ENCODE measurements at places on chromosomes 3 and 15. TPM values are rescaled to one million over a fixed set of nuclear protein-coding genes. Genes with fewer than 3 reads are reported as not detected.
A peak's percentile ranks its signal among the peaks of the same experiment; 100 is the strongest.

DNA sequence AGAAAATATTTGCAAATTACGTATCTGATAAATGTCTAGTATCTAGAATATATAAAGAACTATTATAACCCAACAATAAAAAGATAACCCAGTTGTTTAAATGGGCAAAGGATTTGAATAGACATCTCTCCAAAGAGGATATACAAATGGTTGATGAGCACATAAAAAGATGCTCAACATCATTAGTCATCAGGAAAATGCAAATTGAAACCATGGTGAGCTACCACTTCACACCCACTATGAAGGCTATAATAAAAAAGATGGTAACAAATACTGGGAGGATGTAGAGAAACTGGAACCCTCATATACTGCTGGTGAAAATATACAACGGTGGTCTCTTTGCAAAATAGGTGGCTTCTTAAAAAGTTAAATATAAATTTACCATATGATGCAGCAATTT, 28.0 kb downstream of the RAD51 start:
- H3K36me3 ChIP-seq = 0 out of 2 replicates have a peak, but pooled peaks cover 1% of the 10 kb centered on the region
- H3K27ac ChIP-seq = no peak overlapping the region
- no peak overlapping the region for H3K4me3 ChIP-seq

DNA sequence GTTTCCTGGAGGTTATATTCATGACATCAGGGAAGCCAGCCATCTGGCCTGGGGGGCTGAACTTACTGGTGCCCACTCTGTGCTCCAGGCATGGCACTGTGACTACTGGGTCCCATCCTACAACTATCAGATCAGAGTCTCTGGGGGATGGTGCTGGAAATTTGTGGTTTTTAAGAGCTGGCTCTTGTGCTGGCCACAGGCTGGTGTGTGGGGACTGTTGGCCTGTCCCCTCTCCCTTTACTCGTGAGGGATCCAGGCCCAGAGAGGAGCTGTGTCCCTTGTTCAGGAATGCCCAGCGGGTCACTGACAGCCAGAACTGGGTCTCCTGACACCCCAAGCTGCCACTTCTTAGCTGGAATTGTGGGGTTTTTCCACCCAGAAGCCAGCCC, 44.5 kb upstream of the SEC22A start:
- DNase-seq = no peak
- no peak overlapping the region for H3K27ac ChIP-seq
- no peaks in the 10 kb centered on the region for H3K4me1 ChIP-seq
- H3K36me3 ChIP-seq = peaks cover 49% of the 10 kb centered on the region

DNA sequence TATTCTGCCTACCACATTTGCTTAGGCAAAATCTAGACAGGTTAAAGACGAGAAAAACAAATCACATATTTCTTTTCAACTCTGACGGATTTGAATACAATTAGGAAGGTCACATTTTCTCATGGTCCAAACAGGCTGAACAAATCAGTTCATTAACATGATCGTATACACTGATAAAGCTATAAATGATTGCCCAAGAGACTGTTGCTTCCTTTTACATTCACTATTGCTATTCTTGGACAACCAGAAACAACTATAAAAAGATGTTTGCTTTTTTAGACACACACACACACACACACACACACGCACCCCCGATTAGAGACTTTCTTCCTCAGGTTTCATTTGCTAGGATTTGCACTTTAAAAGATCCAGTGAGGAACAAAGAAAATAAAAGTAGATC, 122.3 kb upstream of the BHLHE40 start:
- no peaks in the 10 kb centered on the region for H3K27me3 ChIP-seq
- no peaks in the 10 kb centered on the region for H3K4me1 ChIP-seq
- H3K36me3 ChIP-seq = no peaks in the 10 kb centered on the region
- DNase-seq = no peak
- H3K4me3 ChIP-seq = no peak overlapping the region
- no peak overlapping the region for H3K27ac ChIP-seq

DNA sequence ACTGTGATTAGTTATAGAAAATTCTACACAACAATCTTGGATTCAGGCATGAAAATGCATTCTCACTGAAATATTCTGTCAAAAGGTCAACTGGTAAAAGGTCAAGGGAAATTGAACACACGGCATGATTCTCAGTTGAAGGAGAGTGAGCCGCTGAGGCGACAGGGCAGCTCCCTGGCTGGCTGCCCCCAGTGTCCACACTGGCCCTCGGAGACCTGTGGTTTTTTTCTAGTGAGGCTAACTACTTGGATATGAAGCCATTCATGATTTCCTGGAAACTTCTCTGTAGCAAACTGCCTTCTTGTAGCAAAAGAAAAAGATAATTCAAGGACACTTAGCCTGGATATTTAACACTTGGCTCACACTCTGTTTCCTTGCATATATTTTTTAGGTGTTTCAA, 37.2 kb downstream of the AADACL2 start:
- DNase-seq = no peak
- H3K4me1 ChIP-seq = no peaks in the 10 kb centered on the region
- H3K36me3 ChIP-seq = no peaks in the 10 kb centered on the region
- H3K4me3 ChIP-seq = no peak overlapping the region
- no peak overlapping the region for H3K27ac ChIP-seq

DNA sequence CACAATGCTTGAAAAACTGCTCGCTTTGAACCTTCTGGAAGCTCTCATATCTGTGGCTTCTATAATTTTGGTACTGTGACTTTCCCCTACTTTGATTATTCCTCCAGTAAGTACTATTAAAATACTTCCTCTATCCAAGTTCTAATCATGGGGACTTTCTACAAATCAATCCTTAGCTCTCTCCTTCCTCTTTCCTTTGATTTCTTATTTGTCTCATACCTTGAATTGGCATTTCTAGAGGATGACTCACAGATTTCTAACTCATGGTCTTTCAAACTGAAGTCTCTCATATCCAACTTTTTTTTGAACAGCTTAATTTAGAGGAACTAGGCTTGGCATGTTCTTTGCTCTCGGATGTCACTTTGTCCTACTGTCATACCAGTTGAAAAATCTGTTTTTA, 241.8 kb downstream of the TBC1D5 start:
- no peaks in the 10 kb centered on the region for H3K36me3 ChIP-seq
- no peak overlapping the region for H3K4me3 ChIP-seq
- no peak overlapping the region for H3K27ac ChIP-seq
- peak; percentile 36 for DNase-seq
- H3K27me3 ChIP-seq = no peaks in the 10 kb centered on the region

- H3K4me1 ChIP-seq = no peaks in the 10 kb centered on the region
- DNase-seq = peak; percentile 29
- H3K27ac ChIP-seq = no peak overlapping the region
- H3K36me3 ChIP-seq = no peaks in the 10 kb centered on the region
Observed at GRCh38 chr3:18111796-18112232, 313.3 kb downstream of the SATB1 start.

DNA sequence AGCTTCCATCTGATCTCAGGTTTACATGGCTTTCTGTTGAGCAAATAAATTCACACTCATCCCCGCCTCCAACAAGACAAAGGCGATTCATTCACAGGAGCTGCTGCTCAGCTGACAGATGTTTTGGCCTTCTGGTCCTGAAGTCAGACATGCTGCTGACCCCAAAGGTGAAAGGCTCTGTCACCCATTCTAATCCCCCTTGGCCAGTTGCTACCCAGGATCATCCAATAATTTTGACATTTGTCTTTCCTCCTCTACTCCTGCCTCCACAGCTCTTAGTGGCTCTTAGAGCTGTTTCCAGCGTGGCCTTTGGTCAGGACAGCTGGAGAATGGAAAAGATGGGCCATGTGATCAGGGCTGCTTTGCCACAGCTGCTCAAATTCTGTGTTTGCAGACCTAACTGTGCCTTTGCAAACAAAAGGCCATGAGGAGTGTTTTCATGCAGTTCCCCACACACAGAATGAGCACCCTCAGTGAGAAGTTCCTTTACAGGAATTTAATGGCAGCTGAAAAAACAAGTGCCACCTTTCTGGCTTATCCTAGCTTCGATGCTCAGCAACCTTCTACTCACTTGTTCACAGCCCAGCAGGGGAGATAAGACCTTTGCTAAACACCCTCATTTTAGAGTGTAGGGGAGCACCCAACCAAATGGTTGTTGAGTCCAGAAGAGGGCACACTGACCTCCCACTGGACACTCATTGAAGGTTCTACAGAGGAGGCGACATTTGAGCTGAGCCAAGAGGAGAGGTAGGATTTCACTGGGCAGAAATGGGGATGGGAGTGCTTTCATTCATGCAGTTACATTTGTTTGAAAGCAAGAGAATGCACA, 39.0 kb downstream of the CYP19A1 start:
- H3K4me3 ChIP-seq = no peak overlapping the region
- H3K4me1 ChIP-seq = no peaks in the 10 kb centered on the region
- H3K36me3 ChIP-seq = no peaks in the 10 kb centered on the region
- H3K27ac ChIP-seq = no peak overlapping the region
- H3K27me3 ChIP-seq = peaks cover 50% of the 10 kb centered on the region

- no peak overlapping the region for H3K27ac ChIP-seq
- DNase-seq = peak; percentile 1
- no peaks in the 10 kb centered on the region for H3K36me3 ChIP-seq
- H3K4me3 ChIP-seq = peak overlapping the region; percentile 21
- H3K4me1 ChIP-seq = no peaks in the 10 kb centered on the region
Observed at GRCh38 chr3:178618197-178618596, 82.0 kb downstream of the KCNMB2 start.

The CFAP92 gene
- not detected for total RNA-seq

The SCAMP5 gene
- total RNA-seq = 0.36 TPM

DNA sequence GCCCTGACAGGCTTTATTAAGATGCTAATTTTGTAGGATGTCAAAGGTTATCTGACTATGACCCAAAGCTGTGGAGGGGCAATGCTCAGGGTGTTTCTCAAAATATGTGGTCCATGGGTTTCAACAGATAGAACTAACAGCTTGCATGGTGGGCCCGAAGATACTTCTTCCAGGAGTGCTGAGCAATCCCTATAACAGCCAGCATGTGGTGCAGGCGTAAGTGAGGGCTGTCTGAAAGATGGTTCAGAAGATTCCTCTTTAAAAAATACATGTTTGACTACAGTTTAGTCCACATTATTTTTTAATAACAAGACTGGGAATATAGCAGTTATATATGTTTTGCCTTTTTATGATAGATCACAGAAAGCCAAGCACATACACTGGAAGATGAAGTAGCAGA, 7.6 kb downstream of the SCG3 start:
- no peak overlapping the region for H3K27ac ChIP-seq
- peaks cover 16% of the 10 kb centered on the region for H3K27me3 ChIP-seq
- no peaks in the 10 kb centered on the region for H3K36me3 ChIP-seq
- H3K4me3 ChIP-seq = no peak overlapping the region
- H3K4me1 ChIP-seq = no peaks in the 10 kb centered on the region
- DNase-seq = peak; percentile 7

DNA sequence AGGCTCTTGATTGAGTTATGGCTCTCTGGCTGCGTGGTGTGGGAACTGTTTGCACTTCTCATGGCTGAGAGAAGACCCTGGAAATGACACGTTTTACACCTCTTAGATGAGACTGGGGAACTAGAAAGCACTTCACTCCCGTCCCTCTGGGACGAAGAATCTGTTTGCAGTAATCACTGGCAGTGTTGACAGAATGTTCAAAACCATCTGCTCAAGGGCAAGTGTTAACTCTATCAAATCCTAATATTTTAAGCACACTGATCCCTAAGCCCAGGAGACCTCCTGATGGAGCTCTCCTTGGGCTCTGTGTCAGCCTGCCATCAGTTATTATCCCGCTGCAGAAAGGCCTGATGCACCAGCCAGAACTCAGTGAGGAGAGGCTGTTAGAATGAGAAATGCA, 323.8 kb upstream of the DNAJC19 start:
- DNase-seq = no peak
- no peak overlapping the region for H3K27ac ChIP-seq
- H3K4me3 ChIP-seq = no peak overlapping the region

DNA sequence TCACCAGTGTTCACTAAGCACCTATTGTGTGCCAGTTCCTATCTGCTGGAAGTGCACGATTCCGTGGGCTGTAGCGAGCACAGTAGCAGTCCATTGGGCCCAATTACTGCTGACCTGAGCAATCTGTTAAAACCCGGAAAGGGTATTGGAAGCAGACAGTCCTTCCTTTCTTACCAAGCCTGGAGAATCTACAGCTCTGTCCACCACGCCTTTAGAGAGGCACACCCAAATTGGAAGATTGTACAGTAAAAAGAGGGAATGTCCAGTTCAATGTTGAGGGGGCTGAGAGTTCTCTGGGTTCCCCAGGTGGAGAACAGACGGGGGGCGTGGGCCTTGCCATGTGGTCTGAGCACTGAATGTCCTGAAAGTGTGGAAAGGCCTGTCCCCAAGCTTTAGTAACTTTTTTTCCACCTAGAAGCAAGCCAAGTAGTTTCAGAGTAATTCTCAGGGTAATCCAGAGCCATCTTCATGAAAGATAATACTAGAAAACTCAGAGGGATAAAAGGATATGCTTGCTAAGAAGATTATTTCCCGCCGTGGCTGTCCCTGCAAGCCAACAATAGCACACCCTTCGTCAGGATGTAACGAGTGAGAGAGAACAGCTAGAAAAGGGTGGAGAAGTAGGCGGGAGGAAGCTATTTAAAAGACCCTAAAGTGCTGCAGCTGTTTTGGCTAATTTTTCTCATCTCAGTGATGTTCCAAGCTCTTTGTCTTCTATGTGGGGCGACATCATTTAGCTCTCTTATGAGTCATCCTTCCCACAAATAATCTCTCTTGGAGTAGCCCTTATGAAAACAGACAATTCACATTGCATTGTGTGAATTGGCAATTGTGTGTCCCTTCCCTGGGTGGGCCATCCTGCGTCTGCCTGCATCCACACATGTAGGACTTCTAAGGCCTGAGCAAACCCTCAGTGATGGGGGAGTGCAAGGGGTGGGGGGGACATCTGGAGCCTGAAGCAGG, 181.0 kb downstream of the ATG7 start:
- no peaks in the 10 kb centered on the region for H3K36me3 ChIP-seq
- 0 out of 2 replicates have a peak overlapping the region, but pooled peaks have one; percentile 3 for H3K27ac ChIP-seq
- no peak overlapping the region for H3K4me3 ChIP-seq
- peaks cover 14% of the 10 kb centered on the region for H3K4me1 ChIP-seq
- peak; percentile 81 for DNase-seq

DNA sequence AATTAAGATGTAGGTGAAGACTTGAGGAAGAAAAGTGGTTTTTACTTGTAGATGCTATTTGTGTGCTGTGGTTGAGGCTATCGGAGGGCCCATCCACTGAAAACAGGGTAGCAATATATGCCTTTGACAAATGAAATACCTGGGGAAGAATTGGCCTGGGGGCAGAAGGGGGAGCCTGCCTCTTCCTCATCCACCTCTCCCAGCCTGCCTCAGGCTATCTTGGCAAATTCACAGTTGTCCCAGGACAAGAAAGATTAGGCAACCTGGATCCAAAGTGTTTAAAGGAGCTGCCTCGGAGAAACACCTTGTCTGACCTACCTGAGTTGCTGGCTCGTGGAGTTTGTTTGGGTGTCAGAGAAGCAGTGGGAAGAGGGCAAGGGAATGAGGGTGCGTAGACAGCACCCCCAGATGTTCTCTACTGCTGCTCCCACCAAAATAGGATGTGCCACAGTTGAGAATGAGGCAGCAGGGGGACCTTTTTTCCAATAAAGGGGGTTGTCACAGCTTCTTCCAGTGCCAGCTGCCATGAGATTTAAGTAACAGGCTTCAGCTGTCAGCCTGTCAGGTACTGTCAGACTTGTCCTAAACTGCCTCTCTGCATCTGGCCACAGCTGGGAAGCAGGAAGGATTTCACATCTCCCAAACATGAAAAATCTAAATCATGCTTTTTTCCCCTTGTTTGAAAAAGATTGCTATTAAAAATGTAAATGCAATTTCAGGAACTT, 9.2 kb downstream of the PLEKHO2 start:
- no peak for DNase-seq
- H3K36me3 ChIP-seq = peaks cover 60% of the 10 kb centered on the region
- peaks cover 58% of the 10 kb centered on the region for H3K4me1 ChIP-seq
- H3K27me3 ChIP-seq = no peaks in the 10 kb centered on the region
- no peak overlapping the region for H3K4me3 ChIP-seq
